ENCODE measurements at places on chromosomes 5 and 9.

DNA sequence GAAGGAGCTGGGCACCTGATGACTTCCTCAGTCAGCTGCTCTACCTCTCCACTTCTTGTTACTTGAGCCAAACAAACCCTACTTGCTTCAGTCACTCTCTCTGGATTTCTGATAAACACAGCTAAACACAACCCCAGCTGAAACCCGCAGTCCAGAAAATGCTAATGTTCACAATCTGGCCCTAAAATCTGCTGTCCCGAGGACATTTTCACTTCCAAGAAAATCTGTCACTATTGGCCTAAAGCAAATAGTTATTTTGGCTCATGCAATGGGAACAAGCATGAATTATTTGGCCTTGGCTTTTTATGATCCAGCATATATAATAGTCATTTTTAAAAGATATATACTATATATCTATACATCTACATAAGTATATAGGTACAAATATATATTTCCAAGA lies 19.1 kb downstream of the FAM81B start:
- no peaks in the 10 kb centered on the region for H3K4me1 ChIP-seq
- no peak for DNase-seq
- no peaks in the 10 kb centered on the region for H3K27me3 ChIP-seq
- no peak overlapping the region for H3K27ac ChIP-seq
- H3K4me3 ChIP-seq, result no peak overlapping the region

GRCh38 chr5:143679777-143680176 lies 132.2 kb upstream of the HMHB1 start:
- H3K27ac ChIP-seq, result no peak overlapping the region
- H3K4me3 ChIP-seq, result no peak overlapping the region
- no peaks in the 10 kb centered on the region for H3K36me3 ChIP-seq
- peaks cover 17% of the 10 kb centered on the region for H3K27me3 ChIP-seq

DNA sequence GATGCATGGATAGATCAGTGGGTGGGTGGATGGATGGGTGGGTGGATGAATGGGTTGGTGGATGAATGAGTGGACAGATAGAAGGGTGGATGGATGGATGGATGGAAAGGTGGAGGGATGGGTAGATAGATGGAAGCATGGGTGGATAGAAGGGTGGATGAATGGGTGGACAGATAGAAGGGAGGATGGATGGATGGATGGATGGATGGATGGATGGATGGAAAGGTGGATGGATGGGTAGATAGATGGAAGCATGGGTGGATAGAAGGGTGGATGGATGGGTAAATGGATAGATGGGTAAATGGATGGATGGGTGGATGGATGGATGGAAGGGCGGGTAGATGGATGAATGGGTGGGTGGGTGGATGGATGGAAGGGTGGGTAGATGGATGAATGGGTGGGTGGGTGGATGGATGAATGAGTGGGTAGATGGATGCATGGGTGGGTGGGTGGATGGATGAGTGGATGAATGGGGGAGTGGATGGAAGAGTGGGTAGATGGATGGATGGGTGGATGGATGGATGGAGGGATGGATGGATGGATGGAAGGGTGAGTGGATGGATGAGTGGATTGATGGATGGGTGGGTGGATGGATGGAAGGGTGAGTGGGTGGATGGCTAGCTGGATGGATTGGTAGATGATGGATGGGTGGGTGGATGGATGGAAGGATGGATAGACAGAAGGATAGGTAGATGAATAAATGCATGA lies 87.7 kb upstream of the ASS1 start:
- H3K4me1 ChIP-seq, result no peaks in the 10 kb centered on the region
- H3K27ac ChIP-seq, result no peak overlapping the region
- DNase-seq, result no peak
- H3K4me3 ChIP-seq, result no peak overlapping the region
- no peaks in the 10 kb centered on the region for H3K36me3 ChIP-seq
- H3K27me3 ChIP-seq, result peaks cover 6% of the 10 kb centered on the region

DNA sequence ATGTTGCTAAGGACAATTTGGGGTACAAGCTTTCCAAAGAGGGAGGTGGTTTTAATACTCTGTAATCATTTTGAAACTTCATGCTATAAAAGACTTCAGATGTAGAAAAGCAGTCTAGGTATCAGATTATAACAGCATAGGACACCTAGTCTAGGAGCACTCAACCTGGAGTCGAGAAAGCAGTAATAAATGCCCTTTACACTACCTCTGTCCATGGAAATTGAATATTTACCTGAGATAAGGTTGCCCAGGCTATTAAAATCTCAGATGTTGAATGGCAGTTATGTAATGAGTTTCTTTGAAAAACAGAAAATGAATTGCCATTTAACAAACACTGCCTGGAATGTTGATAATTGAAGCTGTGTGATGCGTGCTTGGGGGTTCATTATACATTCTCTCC lies 561.8 kb upstream of the DMAC1 start:
- H3K4me1 ChIP-seq, result peaks cover 23% of the 10 kb centered on the region
- no peaks in the 10 kb centered on the region for H3K27me3 ChIP-seq
- H3K27ac ChIP-seq, result peak overlapping the region; percentile 86
- H3K4me3 ChIP-seq, result no peak overlapping the region

DNA sequence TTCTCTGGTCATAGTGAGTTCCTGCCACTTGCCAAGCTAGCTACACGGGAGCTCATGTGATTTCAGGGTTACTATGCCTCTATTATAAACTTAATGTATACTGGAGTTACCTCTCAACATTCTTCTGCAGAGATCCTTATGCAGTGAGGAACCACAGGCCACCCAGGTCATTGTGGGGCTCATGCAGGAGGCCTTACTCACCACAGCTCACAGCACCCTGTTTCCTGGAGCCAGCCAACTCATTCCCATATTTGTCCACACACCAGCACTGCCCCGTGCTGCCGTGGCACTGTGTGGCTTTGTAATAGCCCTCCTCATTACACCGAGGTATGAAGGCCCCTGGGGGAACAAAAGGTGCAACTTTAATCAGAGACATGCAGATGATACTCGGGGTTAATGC lies 520.0 kb downstream of the SPOCK1 start:
- no peaks in the 10 kb centered on the region for H3K27me3 ChIP-seq
- no peak overlapping the region for H3K4me3 ChIP-seq
- H3K27ac ChIP-seq, result no peak overlapping the region
- no peaks in the 10 kb centered on the region for H3K36me3 ChIP-seq
- no peak for DNase-seq
- peaks cover 2% of the 10 kb centered on the region for H3K4me1 ChIP-seq

- no peak overlapping the region for H3K4me3 ChIP-seq
- DNase-seq, result no peak
- no peak overlapping the region for H3K27ac ChIP-seq
- peaks cover 10% of the 10 kb centered on the region for H3K4me1 ChIP-seq
- no peaks in the 10 kb centered on the region for H3K36me3 ChIP-seq
Observed at GRCh38 chr5:52007230-52007858, 624.1 kb downstream of the ISL1 start.

- no peaks in the 10 kb centered on the region for H3K36me3 ChIP-seq
- no peaks in the 10 kb centered on the region for H3K27me3 ChIP-seq
- no peak overlapping the region for H3K27ac ChIP-seq
Observed at GRCh38 chr5:20030125-20030524, 42.1 kb upstream of the CDH18 start.

DNA sequence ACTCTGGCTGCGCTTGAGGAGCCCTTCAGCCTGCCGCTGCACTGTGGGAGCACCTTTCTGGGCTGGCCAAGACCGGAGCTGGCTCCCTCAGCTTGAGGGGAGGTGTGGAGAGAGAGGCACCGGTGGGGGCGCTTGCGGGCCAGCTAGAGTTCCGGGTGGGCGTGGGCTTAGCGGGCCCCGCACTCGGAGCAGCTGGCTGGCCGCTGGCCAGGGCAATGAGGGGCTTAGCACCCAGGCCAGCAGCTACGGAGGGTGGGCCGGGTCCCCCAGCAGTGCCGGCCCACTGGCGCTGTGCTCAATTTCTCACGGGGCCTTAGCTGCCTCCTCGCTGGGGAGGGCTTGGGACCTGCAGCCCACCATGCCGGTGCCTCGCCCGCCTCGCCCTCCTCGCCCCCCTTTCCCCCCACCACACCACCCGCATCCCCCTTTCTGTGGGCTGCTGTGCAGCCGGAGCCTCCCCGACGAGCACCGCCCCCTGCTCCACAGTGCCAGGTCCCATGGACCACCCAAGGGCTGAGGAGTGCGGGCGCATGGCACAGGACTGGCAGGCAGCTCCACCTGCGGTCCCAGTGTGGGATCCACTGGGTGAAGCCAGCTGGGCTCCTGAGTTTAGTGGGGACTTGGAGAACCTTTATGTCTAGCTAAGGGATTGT lies 954.5 kb downstream of the DTWD2 start:
- H3K4me1 ChIP-seq, result no peaks in the 10 kb centered on the region
- H3K36me3 ChIP-seq, result peaks cover 1% of the 10 kb centered on the region
- no peaks in the 10 kb centered on the region for H3K27me3 ChIP-seq
- H3K4me3 ChIP-seq, result no peak overlapping the region

DNA sequence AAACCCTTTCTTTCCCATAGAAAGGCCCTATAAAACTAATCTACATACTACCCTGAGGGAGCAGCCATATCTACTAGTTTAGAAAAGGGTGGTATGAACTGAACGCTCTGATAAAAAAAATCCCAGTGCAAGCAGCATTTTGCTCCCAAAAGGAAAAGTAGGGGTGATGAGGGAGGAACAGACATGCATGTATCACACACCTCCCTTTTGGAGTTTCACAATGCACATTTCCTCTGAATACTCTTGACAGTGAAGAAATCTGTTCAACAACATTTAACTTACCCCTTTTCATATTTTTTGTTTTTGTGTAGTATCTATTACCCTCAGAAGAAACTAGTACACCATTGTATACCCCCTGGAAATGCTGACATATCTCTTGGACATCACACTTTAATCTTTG lies 411.4 kb downstream of the MAT2B start:
- peaks cover 10% of the 10 kb centered on the region for H3K4me1 ChIP-seq
- peaks cover 3% of the 10 kb centered on the region for H3K36me3 ChIP-seq
- H3K27me3 ChIP-seq, result no peaks in the 10 kb centered on the region
- H3K27ac ChIP-seq, result no peak overlapping the region
- H3K4me3 ChIP-seq, result no peak overlapping the region

DNA sequence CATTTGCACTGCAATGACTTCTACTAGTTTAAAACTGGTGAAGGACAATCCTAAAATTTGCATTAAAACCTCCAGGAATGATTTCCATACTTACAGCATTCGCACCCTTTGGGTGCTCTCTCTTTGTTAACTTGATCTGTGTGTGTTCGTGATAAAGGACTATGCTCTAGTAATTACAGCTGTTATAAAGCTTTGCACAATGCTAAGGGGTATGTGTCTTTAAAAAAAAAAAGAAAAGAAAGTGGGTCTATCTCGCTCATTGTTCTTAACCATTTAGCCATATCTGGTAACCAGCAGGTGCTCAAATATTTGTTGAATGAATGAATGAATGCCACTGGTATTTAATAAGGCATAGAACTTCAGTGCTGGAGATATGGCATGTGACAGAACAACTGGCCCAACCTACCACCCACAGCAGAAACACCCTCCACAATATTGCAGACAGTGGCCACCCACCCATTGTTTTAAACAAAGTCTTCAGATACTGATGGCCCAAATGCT lies 8.7 kb downstream of the TRIM36 start:
- peaks cover 2% of the 10 kb centered on the region for H3K4me1 ChIP-seq
- no peak overlapping the region for H3K27ac ChIP-seq

GRCh38 chr9:113996531-113997001 lies 81.5 kb downstream of the AMBP start:
- H3K36me3 ChIP-seq, result peaks cover 7% of the 10 kb centered on the region
- H3K27ac ChIP-seq, result no peak overlapping the region
- H3K4me1 ChIP-seq, result no peaks in the 10 kb centered on the region
- H3K27me3 ChIP-seq, result no peaks in the 10 kb centered on the region
- no peak overlapping the region for H3K4me3 ChIP-seq
- no peak for DNase-seq

DNA sequence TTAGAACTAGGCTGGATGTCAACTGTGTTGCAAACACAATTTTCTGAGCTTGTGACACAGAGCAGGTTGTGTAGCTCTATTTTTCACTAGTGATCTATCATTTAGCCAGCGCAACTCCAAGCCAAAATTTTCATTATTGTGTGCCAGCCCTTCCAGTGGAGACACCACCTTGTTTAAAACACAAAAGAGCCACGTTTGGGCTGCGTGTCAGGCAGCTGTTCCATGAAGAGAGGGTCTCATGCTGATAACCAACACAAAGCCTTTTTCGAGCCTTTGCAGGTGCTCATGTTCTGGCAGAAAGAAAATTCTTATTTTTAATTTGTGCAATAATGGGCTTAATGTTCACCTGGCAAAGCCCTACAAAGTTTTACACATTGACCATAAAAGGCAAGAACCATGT lies 237.6 kb upstream of the RGMB start:
- H3K4me1 ChIP-seq, result no peaks in the 10 kb centered on the region
- DNase-seq, result no peak
- H3K27me3 ChIP-seq, result no peaks in the 10 kb centered on the region

DNA sequence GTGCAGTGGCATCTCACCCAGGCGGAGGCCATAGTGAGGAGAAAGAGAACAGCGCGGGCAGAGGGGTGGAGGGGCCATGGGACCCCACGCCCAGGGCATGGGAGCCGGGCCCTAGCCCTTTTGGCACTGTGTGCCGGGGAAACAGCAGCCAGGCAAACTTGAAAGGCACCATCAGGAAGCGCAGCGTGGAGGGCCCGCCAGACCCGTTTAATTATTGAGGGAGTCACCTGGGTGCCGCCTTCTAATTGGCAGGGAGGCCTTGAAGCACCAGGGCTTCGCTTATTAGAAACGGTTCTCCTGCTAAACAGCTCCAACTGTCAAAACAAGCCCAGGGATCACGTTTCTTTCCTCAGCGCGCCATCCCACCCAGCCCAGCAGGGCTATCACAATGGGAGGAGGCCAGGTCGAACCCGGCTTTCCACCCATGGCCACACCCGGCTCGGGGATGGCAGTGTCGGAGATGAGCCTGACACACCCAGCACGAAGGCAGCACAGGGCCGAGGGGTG lies 104.6 kb upstream of the SARDH start:
- H3K27ac ChIP-seq, result peak overlapping the region; percentile 67
- H3K27me3 ChIP-seq, result no peaks in the 10 kb centered on the region
- DNase-seq, result no peak
- peaks cover 2% of the 10 kb centered on the region for H3K36me3 ChIP-seq
- H3K4me1 ChIP-seq, result peaks cover 14% of the 10 kb centered on the region

DNA sequence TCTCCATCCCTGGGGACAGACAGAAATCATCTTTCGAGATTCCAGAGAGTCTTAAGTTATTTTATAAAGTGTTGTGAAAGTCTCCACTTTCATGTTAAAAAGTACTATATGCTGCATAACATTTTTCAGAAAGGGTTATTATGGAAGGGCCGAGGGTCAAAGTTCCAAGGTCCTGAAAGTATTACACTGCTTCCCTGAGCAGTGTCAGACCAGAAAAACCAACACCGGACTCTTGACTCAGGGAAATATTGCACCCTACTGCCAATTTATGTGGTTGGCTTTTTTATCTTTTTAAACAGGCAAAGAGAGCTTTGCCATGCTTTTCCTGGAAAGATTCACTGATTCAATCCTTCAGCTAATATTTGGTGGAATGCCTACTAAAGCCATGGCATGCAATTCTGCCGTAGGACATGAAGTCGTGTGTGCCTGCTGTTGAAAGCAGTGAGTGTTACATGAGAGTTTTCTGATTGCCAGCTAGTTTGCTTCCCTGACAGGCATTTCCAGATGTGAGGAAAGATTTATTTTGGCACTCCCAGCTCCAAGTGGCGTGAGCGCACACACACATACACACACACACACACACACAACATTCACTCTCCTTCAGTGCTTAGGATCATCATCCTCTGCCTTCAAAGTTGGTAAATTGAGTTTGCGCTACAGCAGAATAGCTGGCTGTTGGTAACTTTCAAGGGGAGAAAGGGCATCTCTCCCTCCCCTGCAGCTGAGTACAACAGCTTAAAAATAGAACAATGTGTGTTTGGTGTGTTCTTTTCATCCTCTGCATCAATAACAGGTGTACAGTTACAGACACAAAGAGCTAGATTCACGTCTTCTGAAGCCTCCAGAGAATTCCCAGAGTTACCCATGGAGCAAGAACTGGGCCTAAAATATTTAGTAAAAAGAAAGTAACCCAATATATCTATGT lies 45.6 kb downstream of the SLC1A3 start:
- no peaks in the 10 kb centered on the region for H3K27me3 ChIP-seq
- DNase-seq, result no peak
- H3K36me3 ChIP-seq, result peaks cover 3% of the 10 kb centered on the region
